ENCODE measurements at places on chromosomes 11 and 22.

DNA sequence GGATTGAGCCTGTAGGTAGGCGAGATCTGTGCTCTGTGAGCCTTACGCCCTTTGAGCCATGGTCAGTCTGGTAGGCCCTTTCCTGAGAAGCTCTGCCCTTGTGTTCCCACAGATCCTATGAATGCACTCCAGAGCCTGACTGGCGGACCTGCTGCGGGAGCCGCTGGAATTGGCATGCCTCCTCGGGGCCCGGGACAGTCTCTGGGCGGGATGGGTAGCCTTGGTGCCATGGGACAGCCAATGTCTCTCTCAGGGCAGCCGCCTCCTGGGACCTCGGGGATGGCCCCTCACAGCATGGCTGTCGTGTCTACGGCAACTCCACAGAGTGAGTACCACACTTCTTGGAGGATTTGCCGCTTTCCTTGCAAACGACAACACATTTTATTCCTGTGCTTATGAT lies 47.4 kb downstream of the MED15 start:
- no peak for DNase-seq

GRCh38 chr11:44515048-44515447 lies 50.4 kb upstream of the CD82 start:
- DNase-seq = no peak

- DNase-seq = no peak
Measured at GRCh38 chr22:47299863-47300697, 537.6 kb downstream of the TBC1D22A start.

DNA sequence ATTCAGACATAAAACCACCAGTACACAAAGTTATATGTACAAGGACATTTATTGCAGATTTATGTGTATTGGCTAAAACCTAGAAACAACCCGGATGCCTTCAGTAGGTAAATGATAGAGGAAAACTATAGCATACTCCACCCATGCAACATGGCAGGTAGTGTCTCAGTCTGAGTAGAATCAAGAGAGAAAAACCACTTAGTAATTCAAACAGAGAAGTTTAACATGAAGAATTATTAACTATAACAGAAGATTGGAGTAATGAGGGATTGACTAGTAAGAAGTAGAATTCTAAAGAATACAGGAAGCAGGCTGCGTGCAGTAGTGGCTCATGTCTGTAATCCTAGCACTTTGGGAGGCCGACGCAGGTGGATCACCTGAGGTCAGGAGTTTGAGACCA lies 16.2 kb upstream of the SPTY2D1 start:
- no peak for DNase-seq

DNA sequence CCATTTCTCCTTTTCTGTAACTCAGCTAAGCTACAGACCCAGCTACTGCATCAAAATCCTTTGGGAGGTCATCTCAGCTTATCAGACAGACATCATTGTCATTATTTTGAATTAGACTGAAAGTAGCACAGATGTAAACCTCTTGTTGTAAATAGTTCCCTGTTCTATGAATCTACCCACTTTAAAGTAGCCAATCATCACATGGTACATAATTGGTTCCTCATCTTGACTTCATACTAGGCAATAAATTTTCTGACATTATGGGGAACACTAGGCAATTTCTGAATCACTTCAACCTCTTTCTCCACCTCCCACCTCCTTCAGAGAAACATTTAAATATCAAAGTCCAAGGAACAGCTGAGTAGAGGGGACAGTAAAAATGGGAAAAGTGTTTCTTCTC lies 47.9 kb downstream of the MPPED2 start:
- no peak for DNase-seq

GRCh38 chr22:30283342-30283741 lies 6.0 kb downstream of the CASTOR1 start:
- DNase-seq = no peak

- DNase-seq = no peak
Measured at GRCh38 chr11:121688055-121688491, 235.3 kb upstream of the SORL1-AS1 start.

DNA sequence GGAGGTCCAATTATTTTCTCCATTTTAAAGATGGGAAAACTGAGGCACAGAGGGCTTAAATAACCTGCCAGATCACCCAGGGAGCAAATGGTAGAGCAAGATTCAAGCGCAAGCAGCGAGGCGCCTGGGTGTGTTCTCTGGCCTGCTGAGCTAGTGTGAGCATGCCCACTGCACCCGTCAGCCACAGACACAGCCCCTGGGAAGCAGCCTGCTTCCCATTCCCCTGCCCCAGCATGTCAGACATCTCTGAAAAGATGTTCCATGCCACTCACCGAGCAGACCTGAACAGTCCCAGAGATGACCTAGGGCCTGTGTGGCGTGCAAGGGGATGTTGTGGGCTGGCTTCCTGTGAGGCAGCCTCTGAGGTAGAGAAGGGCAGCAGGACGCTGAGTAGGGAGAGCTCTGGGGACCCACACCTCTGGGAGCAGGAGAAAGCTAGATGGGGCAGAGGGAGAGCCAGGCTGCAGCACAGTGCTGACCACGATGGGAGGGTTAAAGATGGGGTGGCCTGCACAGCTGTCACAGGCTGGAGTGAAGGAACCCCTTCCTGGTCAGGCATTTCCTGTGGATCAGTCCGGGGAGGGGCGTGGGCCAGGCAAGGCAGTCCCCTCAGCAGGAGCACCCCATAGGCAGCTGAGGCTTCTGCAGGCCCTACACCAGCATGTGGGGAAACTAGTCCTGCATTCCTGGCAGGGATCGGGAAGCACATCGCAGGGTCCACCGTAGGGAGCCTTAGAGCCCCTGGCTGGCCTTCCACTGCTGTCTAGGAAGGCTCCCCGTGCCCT lies 101.4 kb downstream of the GALNT18 start:
- DNase-seq = no peak

DNA sequence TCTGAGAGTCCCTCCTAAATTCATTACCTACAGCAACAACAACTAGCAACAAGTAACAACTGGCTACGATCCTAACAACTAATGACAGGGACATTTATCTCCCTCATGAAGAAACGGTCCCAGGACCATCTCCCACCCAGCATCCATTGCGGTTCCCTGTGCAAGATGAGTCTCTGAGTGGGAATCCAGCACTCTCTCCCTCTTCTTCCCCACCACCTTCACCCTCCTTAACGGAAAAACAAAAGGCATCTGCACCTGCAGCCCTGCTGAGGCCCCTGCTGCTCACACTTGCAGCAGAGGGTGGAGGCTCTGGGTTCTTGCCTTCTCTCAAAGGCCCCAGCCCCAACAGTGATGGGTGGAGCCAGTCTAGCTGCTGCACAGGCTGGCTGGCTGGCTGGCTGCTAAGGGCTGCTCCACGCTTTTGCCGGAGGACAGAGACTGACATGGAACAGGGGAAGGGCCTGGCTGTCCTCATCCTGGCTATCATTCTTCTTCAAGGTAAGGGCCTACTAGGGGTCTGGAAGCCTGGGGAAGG lies at the start of gene CD3G:
Gene CD3G, plus strand, starts transcription at position 364 of the 535 bp plus-strand sequence. Its CDS starts 80 bp downstream, at position 444.
- DNase-seq = peak; percentile 60

DNA sequence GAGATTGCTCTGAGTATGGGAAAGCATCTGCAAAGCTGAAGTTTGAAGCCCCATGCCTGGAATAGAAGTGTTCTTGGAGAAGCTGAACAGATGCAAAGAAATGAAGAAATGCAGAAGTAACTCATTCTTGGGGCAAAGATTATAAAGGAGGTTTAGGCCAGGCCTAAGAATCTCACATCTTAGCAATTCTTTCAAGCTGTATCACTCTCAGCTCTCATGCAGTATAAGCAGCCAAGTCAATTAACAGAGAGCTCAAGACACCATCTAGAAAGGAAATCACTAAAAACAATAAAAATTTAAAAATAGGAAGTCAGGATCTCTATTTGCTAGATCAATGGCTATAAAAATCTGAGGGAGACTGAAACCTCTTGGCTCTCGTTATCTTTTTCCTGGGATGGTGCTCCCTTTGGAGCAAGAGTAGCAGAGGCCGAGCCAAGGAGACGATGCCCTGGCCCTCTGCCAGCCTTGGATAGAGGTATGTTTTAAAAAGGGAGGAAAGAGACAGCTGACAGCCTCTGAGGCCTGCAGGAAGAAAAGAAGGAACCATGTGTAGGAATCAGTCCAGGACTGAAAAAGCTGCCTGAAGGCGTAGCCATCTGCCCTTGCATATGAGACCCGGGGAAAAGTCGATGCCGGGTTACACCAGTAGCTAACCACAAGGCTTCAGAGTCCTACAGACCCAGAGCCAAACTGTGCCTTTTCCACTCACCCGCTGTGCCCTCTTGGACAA lies 229.8 kb downstream of the BLID start:
- no peak for DNase-seq

GRCh38 chr22:19872779-19873137 lies 18.1 kb upstream of the GNB1L start:
- DNase-seq = no peak

GRCh38 chr22:49592780-49593501 lies 234.7 kb downstream of the BRD1 start:
- no peak for DNase-seq

DNA sequence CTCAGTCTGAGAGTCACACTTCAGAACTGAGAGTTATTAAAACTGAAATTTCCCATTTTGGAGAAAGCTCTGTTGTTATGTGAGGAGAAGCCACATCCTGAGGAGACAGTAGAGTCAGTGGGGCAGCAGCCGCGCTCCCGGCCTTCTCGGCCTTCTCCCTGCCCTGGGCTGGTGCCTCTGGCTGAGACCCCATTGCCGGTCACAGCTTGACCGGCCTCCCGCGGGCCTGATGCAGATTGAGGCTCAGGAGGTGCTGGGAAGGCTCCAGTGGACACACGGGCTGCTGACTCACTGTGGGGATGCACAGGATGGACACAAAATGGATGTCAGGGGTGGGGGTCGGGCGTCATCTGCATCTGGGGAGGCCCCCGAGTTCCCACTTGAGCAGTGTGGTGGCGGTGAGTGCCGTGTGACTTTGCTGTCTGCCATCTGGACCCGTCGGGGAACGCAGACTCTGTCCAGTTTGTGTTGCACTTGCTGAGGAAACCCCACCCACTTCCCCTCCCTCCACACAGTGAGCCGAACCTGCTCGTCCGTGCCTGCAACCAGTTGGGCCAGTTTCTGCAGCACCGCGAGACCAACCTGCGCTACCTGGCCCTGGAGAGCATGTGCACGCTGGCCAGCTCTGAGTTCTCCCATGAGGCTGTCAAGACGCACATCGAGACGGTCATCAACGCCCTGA lies 50.1 kb downstream of the MUC6 start:
- DNase-seq = no peak

GRCh38 chr11:116981266-116981885 lies 116.9 kb downstream of the SIK3 start:
- no peak for DNase-seq

- no peak for DNase-seq
Measured at GRCh38 chr22:36067235-36067558, 38.6 kb upstream of the RBFOX2 start.

DNA sequence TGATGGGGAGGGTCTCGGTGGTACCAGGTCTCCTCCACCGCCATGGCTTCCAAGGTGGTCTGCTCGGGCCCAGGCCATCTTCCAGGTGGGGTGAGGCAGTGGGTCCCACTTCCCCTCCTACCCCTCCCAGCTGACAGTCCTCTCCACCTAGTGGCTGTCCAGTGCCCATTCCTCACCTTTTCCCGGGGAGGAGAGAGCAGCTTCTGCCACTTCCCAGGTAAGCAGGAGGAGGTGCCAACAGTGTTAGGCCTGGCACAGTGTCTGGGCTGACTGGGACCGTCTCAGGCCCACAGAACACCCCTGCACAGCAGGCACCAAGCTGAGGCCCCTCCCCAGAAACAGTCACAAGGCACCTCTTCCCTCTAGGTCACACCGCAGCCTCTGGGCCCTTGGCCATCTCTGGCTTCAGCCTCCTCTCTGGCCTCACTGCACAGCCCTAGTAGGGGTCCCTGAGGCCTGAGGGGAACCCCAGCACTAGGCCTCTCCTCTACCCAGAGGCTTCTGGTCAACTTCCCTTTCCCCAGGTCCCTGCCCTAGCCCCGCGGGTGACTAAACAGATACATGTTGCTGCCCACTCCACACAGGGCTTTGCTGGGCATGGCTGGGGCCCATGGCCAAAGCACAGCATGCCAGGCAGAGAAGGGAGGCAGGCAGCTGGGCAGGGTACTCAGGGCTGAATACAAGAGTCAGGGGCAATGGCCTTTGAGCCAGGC lies 2.3 kb upstream of the ANKRD13D start:
- DNase-seq = no peak

GRCh38 chr22:36010882-36011281 lies 17.7 kb downstream of the RBFOX2 start:
- DNase-seq = no peak

DNA sequence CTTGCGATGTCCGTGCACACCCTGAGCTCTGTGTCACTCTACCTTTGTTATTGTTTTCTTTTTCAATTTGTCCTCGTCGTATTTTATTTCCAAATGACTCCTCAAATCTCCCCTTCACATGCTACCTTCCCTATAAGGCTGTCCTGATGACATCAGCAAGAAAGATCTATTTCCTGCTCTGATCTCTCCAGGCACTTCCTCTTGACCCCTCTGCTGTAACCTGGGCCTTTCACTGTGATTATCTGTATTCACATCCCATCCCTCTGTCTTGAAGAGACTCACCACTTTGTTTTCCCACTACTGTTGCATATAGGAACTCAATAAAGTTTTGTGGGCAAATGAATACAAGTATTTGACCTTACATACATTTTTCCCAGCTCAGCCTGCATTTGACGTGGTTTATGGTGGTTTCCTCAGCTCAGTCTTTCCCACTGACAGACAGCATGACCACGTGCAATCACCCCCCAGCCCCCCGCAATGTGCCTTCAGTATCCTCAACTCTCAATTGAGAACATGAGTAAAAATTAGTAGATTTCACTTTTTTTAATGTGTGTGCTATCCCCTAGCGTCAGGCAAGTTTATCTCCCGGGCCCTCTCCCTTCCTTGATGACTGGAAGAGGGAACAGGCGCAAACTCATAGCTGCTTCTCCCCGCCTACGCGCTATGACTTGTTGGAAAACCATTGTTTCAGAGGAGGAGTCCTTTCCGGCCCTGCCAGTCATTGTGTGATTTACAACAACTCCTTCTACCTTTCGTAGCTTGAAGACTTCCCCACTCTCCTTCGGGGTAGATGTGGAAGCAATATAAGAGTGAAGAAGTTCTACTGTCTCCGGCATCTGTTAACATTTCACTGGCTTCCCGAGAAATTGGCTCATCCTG lies 498.5 kb downstream of the NTM start:
- DNase-seq = no peak

- no peak for DNase-seq
Measured at GRCh38 chr22:47148956-47149728, 386.7 kb downstream of the TBC1D22A start.

- DNase-seq = no peak
Measured at GRCh38 chr11:127709960-127710359, 709.4 kb upstream of the KIRREL3 start.

DNA sequence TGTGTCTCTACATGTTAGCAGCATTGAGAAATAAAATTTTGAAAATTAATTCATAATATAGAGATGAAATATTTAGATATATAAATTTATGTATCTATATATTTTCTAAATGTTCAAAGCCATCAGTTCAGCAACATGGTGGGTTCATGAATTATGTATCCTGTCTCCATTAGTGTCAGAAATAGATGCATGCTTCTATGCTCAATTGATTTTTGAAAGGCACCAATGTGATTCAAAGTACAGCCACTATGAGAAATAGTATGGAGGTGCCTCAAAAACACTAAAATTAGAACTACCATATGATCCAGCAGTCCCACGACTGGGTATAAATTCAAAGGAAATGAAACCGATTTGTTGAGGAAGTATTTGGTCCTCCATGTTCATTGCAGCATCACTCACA lies 128.6 kb upstream of the SYN3 start:
- no peak for DNase-seq
